ENCODE measurements at places on chromosomes 11 and 22.

DNA sequence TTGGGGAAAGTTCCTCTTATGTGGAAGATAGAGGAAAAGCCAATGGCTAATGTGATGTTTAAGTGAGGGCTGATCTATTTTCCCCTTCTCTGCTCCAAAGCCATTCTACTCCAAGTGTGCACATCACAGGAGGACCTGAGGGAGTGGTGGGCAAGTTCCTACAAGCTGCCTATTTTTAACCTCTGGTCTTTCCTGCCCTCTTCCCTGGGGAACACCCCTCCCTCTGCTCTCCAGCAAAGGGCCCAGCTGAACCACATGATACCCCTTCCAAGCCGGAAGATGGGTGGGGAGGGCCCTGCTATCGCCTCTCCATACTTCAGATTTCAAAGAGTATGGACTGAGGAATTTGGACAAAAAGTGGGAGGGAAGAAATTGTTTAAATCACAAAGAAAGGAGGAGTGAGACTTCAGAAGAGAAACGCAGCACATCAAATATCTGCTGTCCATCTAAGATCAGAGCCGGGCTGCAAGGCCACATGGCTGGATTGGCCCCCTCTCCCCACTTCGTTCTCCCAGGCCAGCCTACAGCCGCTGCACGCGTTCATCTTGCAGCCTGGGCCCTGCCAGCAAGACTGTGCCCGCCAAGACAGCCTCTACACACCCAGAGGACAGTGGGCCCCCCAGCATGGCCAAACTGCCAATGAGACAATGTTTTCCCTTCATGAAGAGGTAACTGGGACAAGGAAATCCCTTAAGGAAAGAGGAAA is 77.5 kb downstream of the MICAL3 start:
- no peak for DNase-seq

- DNase-seq, result no peak
These were observed 764.8 kb upstream of the LUZP2 start for GRCh38 chr11:23732026-23732425.

DNA sequence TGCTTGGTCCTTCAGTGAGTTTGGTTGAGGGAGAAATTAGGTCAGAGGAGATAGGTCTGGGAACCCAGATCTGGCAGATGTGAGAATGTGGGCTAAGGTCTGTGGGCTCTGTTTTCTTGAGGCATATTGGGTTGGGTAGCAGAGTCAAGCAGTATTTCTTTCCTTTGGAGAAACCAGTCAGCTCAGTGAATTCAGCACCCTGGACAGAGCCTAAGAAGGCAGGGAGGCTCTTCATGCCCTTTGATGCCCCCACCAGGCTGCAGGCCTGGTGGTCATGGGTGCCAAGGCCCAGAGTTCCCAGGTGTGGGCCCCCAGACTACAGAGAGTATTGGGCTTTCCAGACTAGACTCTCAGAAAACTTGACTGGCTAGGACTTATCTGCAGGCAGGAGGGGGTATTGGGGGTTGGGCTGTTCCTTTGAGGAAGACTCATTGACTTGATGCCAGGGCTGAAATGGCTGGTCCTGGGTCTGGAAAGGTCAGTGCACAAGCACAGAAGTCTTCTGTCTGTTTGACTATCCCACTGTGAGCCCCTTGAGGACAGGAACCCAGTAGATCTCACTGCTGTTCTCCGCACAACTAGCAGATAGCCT is 45.3 kb upstream of the NECTIN1 start:
- DNase-seq, result peak; percentile 65

DNA sequence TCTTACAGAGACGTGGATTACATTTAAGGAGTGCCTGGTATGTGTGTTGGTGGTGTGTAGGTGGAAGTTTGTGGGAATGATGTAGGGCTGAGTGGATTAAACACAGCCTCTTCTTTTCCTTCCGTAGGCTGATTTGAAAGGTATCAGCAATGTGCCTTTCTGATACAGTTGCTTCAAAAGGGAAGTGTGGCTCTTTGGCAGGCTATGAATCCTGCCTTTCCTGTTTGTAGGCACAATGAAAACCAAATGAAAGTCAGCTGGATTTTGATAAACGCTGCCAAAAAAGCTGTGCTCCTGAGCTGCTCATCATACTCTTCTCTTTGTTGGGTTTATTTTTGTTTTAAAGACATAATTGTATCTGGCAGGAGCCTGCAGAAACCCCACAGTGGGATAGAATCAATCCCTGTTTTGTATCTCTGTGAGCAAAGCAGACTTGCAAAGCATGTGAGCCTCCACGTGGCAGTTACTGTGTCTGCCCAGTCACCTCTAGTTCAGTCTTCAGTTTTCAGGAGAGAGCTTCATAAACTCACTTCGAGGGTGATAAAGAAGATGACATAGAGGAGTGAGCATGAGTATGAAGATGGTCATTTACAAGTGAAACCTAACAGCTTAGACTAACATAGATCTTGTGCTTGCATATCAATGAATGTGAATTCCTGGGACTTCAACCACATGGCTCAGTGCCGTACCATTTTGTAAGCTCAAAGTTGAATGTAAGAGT is 655.7 kb upstream of the KIRREL3 start:
- DNase-seq, result no peak

DNA sequence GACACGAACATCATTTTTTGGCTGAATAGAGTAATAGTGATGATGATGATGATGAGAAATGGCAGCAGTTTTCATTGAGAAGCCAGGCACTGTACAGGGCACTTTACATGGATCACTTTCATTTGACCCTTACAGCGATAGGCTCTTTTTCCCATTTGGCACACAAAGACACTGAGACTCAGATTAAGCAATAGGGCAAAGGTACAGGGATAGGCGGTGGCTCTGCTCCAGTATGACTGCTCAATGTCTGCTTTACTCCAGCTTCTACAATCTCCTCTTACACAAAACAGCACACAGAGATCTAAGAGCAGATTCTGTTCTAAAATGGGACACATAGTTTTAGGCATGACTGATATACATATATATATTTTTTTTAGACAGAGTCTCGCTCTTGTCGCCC is 40.6 kb downstream of the MPPED2 start:
- DNase-seq, result no peak

DNA sequence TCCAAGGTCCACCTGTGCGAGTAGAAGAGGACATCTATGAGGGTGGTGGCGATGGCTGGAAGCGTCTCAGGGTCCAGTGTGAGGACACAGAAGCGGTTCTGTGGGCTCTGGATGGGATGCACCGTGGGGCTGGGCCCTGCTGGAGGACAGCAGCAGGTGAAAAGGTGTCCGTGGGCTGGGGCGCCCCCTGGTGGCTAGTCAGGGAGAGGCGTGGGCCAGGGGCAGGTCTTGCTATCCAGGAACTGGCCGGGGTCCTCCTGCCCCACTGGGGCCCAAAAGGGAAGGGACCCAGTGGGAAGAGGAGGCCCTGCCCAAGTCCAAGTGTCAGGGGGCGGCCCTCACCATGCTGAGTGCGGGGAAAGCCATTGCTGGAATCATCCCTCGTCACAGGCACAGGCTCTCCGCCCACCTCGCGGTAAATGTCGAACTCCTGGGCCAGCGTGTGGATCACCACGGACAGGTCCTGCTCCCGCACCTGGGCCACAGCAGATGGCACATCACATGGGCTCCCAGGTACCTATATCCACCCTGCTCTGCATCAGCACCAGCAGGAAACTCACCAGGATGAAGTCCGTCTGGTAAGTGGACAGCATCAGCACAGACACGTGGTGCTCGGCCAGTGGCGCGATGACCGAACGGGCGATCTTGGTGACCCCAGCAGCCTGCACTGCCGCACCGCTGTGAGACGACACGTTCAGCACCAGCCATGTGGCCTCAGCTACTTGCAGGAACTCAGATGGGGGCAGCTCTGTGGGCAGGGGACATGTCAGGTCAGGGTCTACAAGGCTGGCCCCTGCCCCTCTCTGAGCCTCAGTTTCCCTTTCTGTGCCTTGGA is 2.3 kb downstream of the CASTOR1 start:
- DNase-seq, result peak; percentile 59

DNA sequence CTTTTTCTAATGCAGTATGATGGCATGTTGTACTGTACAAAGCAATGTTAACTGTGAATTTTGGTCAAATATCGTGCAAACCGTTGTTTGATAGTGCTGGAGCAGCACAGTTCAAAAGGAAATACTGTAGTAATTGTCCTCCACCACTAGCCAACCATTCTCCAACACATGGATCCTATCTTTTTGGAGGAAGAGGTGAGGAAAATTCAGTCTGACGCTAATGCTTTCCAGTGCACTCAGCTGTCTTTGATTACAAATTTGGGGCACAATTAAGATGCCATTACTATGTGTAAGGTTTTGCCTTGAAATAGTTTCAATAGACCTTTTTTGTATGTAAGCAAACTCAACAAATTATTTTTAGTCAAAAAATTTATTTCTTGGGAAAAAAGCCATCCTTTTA is 240.5 kb upstream of the CCDC179 start:
- no peak for DNase-seq

DNA sequence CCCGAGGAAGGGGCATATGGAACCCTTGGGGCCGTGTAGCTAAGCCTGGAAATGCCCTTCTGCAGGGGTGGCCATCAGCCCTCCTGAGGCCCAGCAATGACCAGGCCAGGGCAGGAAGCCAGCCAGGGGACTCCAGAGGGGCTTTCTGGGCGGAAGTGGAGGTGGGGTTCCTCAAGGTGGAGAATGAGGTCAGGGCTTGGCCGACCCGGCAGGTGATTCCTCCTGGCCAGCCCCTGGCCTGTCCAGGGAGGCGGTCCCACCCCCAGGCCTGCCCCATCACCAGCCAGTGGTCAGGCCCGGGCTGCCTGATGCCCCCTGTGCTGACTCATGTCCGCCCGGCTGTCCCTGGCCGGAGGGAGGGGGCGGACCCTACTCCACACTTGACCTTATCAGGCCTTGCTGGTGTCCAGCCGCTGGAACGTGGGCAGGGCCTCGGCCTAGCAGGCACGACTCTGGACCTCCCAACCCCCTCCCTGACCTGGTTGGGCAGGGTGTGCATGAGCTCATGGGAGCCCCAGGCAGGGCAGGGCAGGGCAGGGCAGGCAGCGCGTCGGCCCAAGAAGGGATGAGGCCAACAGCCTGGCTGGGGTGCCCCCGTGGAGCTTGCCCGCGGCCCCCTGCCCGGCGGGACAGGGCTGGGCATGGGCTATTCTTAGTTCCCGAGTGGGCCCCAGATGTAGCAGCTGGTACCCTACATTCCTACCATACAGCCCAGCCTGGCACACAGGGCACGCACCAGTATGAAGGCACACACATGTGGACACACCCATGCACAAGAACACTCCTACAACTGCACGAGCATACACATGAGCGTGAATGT is 35.9 kb downstream of the RPL3 start:
- no peak for DNase-seq

- DNase-seq, result no peak
These were observed 793.7 kb upstream of the LRRC4C start for GRCh38 chr11:42253156-42253555.

- peak; percentile 34 for DNase-seq
These were observed 7.3 kb upstream of the NCF4 start for GRCh38 chr22:36853407-36854099.

DNA sequence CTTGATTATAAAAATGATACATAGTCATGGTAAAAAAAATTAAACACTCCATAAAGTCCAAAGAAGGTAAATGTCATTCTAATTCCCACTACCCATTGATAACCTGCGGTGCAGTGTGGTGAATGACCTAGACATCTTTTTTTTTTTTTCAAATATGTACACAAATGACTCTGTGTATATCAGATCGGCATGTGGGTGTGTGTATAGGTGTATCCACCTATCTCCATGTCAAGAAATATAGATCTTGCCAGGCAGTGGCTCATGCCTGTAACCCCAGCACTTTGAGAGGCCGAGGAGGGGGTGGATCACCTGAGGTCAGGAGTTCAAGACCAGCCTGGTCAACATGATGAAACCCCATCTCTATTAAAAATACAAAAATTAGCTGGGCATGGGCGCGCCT is 18.4 kb upstream of the CBX6 start:
- no peak for DNase-seq

DNA sequence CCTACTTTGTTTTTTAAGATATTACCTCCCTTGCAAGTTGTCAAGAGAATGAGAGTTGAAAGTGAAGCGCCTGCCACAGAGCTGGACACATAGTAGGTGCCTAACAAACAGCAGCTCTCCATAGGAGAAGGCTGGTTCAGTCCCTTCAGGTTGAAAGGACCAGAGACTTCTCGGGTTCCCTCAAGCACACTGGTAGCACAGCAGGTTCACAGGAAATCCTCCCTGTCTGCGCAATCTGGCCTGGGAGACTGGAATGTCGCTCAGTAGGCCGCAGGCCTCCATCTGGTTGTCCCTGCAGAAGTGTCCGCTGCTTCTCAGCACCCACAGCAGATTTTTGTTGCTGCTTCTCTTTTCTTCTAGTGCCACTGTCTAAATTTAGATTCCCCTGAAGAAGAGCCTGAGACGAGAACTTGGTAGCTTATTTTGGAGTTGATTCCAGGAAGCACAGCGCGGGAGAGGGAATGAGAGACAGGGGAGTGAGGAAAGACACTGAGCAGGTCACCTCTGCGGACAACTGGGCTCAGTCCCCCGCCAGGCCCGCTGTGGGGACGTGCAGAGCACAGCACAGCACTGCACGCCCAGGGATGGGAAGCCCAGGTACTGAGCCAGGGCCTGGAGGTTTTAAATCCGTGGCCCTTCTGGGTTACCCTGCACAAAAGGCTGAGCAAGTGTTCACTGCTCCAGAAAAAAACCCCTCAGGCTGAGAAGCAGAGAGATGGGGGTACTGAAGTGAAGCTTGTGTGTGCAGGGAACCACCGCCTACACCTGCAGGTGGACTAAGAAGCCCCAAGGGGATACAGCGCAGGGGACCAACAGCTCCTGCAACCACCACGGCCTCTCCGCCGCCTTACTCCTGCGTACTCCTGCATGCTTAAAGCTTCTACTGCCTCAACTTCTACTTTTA is 31.6 kb downstream of the RBX1 start:
- DNase-seq, result no peak

DNA sequence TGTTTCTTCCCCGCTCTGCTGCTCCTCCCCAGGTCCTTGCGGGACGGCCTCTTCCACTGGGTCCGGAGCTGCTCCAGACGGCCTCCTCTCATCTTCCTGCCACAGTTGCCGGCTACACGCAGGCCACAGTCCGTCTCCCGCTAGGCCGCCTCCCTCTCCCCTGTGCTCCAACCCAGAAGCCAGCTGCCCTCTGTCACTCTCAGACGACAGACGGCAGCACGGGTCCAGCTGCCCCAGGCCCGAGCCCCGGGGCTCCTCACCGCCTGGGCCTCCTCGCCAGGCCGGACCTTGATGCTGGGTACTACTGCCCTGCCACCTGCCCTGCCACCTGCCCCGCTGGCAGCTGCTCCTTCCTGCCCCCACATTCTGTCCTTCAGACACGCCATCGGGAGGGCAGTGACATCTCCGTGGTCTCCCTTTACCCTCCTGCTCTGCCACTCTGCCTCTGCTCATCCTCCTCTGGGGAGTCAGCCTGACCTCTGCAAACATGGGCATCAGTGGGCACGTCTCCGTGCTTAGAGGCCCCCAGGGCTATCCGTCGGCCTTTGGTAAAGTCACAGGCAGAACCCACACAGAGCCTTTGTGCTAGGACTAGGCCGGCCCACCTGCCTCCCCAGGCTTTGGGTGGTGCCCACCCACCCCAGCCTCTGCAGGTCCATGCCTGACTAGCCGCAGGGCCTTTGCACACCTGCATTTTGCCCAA is 43.1 kb upstream of the TH start:
- DNase-seq, result peak; percentile 54

All from lung (tissue), 17 donors.